Activated naive CD8-positive, alpha-beta T cell treated with anti-CD3 and anti-CD28 coated beads, Interleukin-2, amount 50 U/mL, for 24 hours (primary cell): ENCODE measurements at places on chromosomes 3 and 15.
A peak's percentile ranks its signal among the peaks of the same experiment; 100 is the strongest.

DNA sequence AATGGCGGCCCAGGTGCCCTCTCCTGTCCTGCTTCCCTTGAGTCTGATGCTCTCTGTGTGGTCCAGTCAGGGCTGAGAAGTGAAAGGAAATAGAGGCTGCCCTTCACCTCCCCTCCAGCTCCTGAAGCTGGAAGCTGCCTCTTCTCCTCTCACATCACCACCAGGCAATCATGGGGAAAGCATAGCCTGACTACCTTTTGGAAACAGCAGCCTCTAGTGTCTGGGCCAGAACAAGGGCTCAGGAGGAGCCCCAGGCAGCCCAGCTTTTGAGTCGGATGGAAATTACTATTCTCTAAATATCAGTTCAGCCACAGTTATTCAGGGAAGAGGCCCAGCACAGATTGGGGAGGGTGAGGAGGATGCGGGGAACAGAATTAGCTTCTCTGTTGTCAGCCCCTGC lies 43.3 kb upstream of the CCDC174 start:
- no peak overlapping the region for H3K27ac ChIP-seq
- no peak for DNase-seq
- H3K4me3 ChIP-seq = no peak overlapping the region
- no peaks in the 10 kb centered on the region for H3K36me3 ChIP-seq
- peaks cover 48% of the 10 kb centered on the region for H3K27me3 ChIP-seq

- no peaks in the 10 kb centered on the region for H3K36me3 ChIP-seq
- DNase-seq = no peak
- no peak overlapping the region for H3K4me3 ChIP-seq
- H3K27ac ChIP-seq = no peak overlapping the region
Measured at GRCh38 chr3:52779837-52780585, 2.6 kb downstream of the ITIH1 start.

DNA sequence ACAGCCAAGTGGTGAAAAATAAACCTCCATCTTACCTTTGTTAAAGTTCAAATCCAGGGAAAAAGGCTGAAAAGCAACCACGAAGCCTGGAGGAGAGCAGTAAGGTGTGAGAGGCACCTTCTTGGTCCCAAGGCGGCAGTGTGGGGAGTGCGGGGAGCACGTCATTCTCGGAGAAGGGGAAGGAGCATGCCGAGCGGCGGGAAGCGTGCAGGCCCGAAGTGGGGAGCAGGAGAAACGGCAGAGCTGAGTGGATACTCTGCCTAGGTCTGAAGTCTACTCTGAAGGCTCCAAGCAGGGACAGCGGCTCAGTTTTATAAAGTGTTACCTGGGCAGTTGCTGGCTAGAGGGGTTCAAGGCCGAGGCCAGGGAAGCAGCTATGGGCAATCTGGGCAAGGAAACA lies 96.9 kb downstream of the RYK start:
- H3K27me3 ChIP-seq = no peaks in the 10 kb centered on the region
- H3K4me3 ChIP-seq = no peak overlapping the region
- peaks cover 47% of the 10 kb centered on the region for H3K36me3 ChIP-seq

DNA sequence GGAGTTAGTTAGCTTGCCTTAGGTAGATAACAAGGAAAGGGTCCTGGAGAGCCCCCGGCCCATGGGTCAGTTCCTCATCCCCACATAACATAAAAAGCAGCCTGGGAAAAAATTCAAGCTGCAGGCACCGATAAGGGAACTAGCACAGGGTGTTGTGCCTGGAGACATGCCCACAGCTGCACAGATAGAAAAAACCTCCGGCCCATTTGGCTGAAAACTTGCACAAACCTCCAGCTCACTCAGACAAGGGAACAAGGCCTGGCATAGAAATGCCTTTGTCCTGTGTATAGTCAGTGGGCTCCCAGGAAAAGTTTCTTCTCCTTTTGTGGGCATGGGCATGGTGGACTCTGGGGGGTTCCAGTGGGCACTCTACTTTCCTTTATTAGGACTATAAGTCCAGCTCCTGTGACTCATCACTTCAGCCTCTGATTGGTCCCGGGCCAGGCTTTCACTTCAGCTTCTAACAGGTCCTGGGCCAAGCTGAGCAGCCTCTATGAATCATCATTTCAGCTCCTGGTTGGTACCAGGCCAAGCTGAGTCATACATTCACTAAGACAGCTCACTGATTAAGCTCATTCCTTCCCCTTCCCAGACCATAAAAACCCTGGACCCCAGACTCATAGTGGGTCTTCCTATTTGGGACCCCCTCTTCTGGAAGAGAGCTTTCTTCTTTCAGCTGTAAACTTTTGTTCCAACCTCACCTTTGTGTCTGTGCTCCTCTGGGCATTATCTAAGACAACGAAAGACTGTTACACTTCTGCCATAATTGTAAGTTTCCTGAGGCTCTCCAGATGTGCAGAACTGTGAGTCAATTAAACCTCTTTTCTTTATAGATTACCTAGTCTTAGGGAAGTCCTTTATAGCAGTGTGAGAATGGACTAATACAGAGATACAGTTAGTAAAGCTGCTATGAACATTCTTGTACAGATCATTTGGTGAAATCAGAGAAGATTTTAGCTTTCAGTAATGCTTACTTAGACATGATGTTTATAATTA lies 348.0 kb upstream of the DPPA4 start:
- no peaks in the 10 kb centered on the region for H3K36me3 ChIP-seq
- H3K27ac ChIP-seq = no peak overlapping the region
- no peak for DNase-seq

- no peak for DNase-seq
- no peaks in the 10 kb centered on the region for H3K4me1 ChIP-seq
- H3K27ac ChIP-seq = no peak overlapping the region
- no peak overlapping the region for H3K4me3 ChIP-seq
- peaks cover 8% of the 10 kb centered on the region for H3K27me3 ChIP-seq
Measured at GRCh38 chr3:40780925-40781406, 256.2 kb downstream of the ZNF621 start.

GRCh38 chr3:25789209-25789595 lies 688 bp upstream of the OXSM start:
- peaks cover 28% of the 10 kb centered on the region for H3K36me3 ChIP-seq
- peak overlapping the region; percentile 98 for H3K4me3 ChIP-seq
- DNase-seq = no peak
- peaks cover 78% of the 10 kb centered on the region for H3K4me1 ChIP-seq
- H3K27me3 ChIP-seq = no peaks in the 10 kb centered on the region

DNA sequence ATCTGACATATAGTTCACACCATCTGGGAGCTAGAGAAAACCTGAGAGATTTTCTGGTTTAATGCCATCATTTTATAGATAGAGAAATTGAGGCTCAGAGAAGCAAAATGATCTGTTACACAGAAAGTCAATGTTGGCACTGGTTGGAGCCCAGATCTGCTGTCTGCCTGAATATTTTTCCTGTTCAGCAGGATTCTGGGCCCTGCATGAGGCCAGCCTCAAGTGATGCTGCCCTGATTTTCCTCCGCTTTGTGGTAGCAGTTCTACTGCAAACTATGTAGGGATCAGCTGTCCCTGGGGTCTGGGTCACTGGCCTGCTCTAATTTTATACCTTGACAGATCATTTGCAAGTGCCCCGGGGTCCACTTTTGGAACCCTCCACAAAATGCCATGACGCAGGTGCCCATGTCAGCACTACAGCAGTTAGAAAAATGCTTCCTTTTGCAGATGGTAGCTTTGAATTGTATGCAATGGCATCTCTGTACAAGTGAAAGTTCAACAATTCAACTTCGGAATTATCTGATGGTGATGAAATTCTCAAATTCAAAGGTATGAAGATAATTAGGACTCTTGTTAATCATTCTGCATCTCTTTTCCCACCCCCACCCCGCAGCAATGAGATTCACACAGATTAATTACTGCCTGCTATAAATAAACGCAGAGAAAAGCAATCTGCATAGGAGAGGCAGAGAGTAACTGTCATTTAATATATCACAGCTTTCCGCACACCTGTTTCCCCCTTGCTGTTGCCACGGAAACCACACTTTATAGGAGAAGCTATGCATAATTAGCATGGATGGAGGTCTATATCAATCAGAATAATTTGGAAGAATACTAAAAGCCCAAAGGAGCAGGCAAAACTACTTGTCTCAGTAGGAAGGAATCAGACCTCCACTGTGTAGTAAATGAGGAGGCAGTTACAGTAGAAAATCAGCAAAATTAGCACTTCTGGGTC lies 222.6 kb downstream of the PDCD6IP start:
- DNase-seq = no peak
- no peak overlapping the region for H3K4me3 ChIP-seq

GRCh38 chr3:5190147-5190791 lies 2.8 kb downstream of the EDEM1 start:
- peak overlapping the region; percentile 97 for H3K27ac ChIP-seq
- peak; percentile 44 for DNase-seq
- peaks cover 56% of the 10 kb centered on the region for H3K36me3 ChIP-seq
- peak overlapping the region; percentile 98 for H3K4me3 ChIP-seq
- peaks cover 62% of the 10 kb centered on the region for H3K4me1 ChIP-seq
- H3K27me3 ChIP-seq = peaks cover 2% of the 10 kb centered on the region

DNA sequence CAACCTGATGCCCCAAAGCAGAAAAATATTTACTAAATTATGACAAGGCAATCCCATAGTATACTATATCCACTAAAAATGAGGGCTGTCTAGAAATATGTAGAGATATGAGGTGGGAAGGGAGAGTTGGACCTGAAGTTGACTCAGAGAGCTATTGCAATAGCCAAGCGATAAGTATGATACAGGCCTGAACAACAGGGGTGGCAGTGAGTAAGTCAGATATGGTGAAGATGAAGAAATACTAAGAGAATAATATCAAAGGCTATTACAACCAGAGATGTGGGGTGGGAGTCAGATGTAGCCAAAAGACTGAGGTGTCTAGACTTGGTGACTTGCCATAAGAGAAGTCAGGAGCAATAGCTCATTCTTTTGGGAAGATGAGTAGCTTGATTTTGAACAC lies 9.2 kb downstream of the HSPBAP1 start:
- H3K27me3 ChIP-seq = no peaks in the 10 kb centered on the region
- no peak overlapping the region for H3K27ac ChIP-seq
- peaks cover 24% of the 10 kb centered on the region for H3K4me1 ChIP-seq

DNA sequence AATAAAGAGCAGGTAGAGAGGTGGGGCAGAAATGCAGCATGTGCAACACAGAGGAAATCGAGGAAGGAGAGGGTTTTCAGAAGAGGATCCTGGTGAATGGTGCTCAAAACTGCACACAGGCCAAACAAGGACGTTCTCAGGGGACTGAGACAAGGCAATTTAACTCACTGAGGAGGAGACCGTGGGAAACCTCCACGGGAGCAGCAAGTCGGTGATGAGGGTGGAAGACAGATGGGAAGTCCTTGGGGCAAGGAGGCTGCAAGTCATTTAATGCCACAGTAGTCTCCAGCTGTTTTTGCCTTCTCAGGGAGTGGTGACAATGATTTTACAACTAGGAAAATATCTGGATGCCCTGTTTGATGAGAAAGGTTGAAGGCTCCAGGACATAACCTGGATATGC lies 11.5 kb upstream of the PDIA5 start:
- no peak for DNase-seq
- H3K4me3 ChIP-seq = no peak overlapping the region
- H3K27me3 ChIP-seq = peaks cover 1% of the 10 kb centered on the region
- H3K27ac ChIP-seq = no peak overlapping the region
- H3K4me1 ChIP-seq = no peaks in the 10 kb centered on the region

DNA sequence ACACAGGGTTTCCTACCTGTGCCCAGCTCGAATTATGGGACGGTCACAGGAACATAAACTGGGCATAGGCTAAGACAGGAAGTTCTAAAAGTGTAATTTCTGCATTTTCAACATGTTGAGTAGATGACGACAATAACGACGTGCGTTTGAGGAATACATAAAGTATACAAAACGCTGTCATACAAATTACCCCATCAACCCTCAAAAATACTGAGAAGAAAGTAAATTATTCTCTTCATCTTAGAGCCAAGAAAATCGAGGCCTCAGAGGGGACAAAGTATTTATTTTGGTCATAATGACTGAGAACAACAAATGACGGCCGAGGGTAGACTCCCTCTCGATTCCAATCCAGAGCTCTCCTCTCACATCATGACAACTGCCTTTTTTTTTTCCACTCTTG lies 60.8 kb downstream of the RUBCN start:
- no peak for DNase-seq
- H3K27me3 ChIP-seq = no peaks in the 10 kb centered on the region
- H3K36me3 ChIP-seq = peaks cover 30% of the 10 kb centered on the region

GRCh38 chr3:19735111-19735510 lies 198.9 kb downstream of the EFHB start:
- H3K4me1 ChIP-seq = no peaks in the 10 kb centered on the region
- H3K27me3 ChIP-seq = no peaks in the 10 kb centered on the region
- H3K4me3 ChIP-seq = no peak overlapping the region
- DNase-seq = no peak
- H3K36me3 ChIP-seq = no peaks in the 10 kb centered on the region
- H3K27ac ChIP-seq = no peak overlapping the region

GRCh38 chr3:197381371-197381770 lies 83.0 kb upstream of the DLG1 start:
- H3K4me1 ChIP-seq = no peaks in the 10 kb centered on the region
- no peaks in the 10 kb centered on the region for H3K36me3 ChIP-seq
- no peak for DNase-seq
- H3K27me3 ChIP-seq = no peaks in the 10 kb centered on the region
- no peak overlapping the region for H3K4me3 ChIP-seq
- H3K27ac ChIP-seq = no peak overlapping the region

- peaks cover 30% of the 10 kb centered on the region for H3K4me1 ChIP-seq
- H3K27me3 ChIP-seq = no peaks in the 10 kb centered on the region
- peaks cover 12% of the 10 kb centered on the region for H3K36me3 ChIP-seq
- no peak overlapping the region for H3K27ac ChIP-seq
Measured at GRCh38 chr15:90646662-90647305, 70.4 kb upstream of the BLM start.

- H3K4me1 ChIP-seq = peaks cover 10% of the 10 kb centered on the region
- no peaks in the 10 kb centered on the region for H3K36me3 ChIP-seq
- DNase-seq = no peak
- H3K4me3 ChIP-seq = no peak overlapping the region
- H3K27ac ChIP-seq = no peak overlapping the region
Measured at GRCh38 chr15:55894399-55894965, 98.9 kb downstream of the NEDD4 start.

- peaks cover 2% of the 10 kb centered on the region for H3K4me1 ChIP-seq
- no peak overlapping the region for H3K27ac ChIP-seq
- no peaks in the 10 kb centered on the region for H3K27me3 ChIP-seq
- no peak overlapping the region for H3K4me3 ChIP-seq
- DNase-seq = no peak
- peaks cover 37% of the 10 kb centered on the region for H3K36me3 ChIP-seq
Measured at GRCh38 chr3:67507584-67507983, 146.8 kb downstream of the SUCLG2 start.

DNA sequence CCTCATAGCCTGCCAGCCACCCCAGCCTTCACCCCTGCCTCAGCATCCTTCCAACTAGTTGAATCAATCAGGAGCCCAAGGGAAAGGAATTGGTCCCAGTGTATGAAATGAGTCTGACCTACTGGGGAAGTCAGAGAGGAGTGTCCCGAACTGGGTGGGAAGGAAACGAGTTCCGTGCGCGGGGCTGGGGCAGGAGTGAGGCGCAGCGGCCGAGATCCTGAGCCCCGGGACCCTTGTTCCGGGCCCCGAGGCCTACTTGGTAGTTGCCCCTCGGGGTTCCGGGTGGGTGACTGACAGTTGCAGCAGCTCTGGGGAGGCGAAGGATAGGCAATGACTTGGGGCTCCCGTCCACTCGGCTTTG lies 1.1 kb upstream of the PLCL2 start:
- peak overlapping the region; percentile 66 for H3K4me3 ChIP-seq
- no peak for DNase-seq
- H3K4me1 ChIP-seq = peaks cover 21% of the 10 kb centered on the region
- peak overlapping the region; percentile 25 for H3K27ac ChIP-seq
- H3K27me3 ChIP-seq = no peaks in the 10 kb centered on the region
